Neural progenitor cell (in vitro differentiated cells): ENCODE measurements at places on chromosomes 5 and 9.
A peak's percentile ranks its signal among the peaks of the same experiment; 100 is the strongest.

DNA sequence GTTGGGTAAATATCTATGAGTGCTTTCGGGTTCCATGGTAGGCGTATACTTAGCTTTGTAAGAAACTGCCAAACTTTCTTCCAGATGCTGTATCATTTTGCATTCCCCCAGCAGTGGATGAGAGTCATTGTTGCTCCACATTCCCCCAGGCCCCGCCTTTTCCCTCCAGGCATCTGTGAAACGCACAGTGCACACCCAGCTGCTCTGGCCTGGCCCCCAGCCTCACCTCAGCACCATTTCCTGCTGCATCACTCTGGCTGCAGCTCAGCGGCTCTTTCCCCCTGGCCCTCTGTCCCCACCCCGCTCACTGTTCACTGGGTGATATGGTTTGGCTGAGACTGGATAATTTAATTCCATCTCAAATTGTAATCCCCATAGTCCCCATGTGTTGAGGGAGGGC is 76.6 kb upstream of the SPTLC1 start:
- H3K27me3 ChIP-seq = no peaks in the 10 kb centered on the region
- no peaks in the 10 kb centered on the region for H3K36me3 ChIP-seq
- DNase-seq = no peak
- peaks cover 5% of the 10 kb centered on the region for H3K4me1 ChIP-seq
- H3K4me3 ChIP-seq = no peak overlapping the region

GRCh38 chr5:926417-927171 is 33.9 kb downstream of the TRIP13 start:
- peak overlapping the region; percentile 45 for H3K4me3 ChIP-seq
- H3K27me3 ChIP-seq = peaks cover 47% of the 10 kb centered on the region
- peak; percentile 76 for DNase-seq
- H3K4me1 ChIP-seq = peaks cover 8% of the 10 kb centered on the region

DNA sequence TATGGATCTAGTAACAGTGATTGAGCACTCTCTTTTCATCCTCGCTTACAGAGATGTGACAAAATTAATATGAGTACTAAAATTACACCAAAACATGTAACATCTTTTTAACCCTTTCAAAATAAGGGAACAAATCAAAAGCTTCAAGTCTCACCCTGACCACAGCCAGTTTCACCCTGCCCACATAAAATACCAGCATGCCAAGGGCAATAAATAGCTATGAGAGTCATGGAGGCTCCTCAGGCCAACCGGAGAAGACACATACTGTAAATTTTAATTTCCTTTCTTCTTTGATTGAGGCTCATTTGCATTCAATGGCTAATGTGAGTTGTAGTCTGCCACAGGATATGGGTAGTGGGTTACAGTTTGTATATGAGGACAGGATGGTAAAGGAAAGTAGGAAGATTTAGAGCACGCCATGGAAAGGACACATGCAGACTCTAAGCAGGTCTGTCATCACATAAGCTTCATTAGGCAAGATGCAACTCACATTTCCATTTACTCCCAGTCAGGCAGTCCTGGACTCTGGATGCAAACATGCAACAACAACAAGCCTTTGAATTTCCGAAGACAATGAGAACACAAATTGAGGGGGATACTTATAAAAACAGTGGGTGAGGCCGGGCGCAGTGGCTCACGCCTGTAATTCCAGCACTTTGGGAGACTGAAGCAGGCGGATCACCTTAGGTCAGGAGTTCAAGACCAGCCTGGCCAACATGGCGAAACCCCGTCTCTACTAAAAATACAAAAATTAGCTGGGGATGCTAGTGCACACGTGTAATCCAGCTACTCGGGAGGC is 11.3 kb downstream of the IL4 start:
- H3K4me3 ChIP-seq = no peak overlapping the region
- DNase-seq = no peak
- no peaks in the 10 kb centered on the region for H3K36me3 ChIP-seq
- no peaks in the 10 kb centered on the region for H3K4me1 ChIP-seq

- H3K4me1 ChIP-seq = peaks cover 3% of the 10 kb centered on the region
- H3K27me3 ChIP-seq = no peaks in the 10 kb centered on the region
- no peak overlapping the region for H3K4me3 ChIP-seq
- H3K36me3 ChIP-seq = peaks cover 19% of the 10 kb centered on the region
- no peak overlapping the region for H3K27ac ChIP-seq
Measured at GRCh38 chr9:123067136-123067535, 33.7 kb downstream of the GPR21 start.

DNA sequence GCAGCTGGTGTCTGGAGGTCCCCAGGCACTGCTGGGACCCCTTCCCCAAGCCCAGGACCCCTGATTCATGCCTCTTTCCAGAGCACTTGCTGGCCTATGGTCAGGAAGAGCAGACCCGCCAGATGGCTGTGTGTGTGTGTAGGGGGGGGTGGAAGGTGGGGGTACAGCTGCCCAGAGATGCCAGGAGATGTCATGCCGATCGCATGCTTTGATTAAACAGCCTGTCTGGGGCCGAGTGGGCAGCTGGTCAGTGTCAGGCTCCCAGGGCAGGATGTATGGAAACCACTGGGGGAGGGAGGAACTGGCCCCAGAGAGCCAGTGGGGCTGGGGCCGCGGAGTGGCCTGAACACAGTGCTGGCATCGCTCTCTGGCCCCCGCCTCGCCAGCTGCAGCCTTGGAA is 23.7 kb downstream of the RXRA start:
- H3K27ac ChIP-seq = no peak overlapping the region
- H3K4me1 ChIP-seq = peaks cover 14% of the 10 kb centered on the region
- H3K27me3 ChIP-seq = no peaks in the 10 kb centered on the region
- no peak for DNase-seq
- no peaks in the 10 kb centered on the region for H3K36me3 ChIP-seq

- H3K27ac ChIP-seq = no peak overlapping the region
- no peak overlapping the region for H3K4me3 ChIP-seq
- H3K27me3 ChIP-seq = no peaks in the 10 kb centered on the region
- H3K36me3 ChIP-seq = no peaks in the 10 kb centered on the region
- DNase-seq = no peak
Measured at GRCh38 chr5:157282150-157282549, 16.2 kb downstream of the CYFIP2 start.

- no peaks in the 10 kb centered on the region for H3K36me3 ChIP-seq
- DNase-seq = peak; percentile 76
- peak overlapping the region; percentile 34 for H3K27ac ChIP-seq
- peaks cover 20% of the 10 kb centered on the region for H3K4me1 ChIP-seq
- H3K4me3 ChIP-seq = no peak overlapping the region
Measured at GRCh38 chr9:36163049-36163785, 6.0 kb upstream of the CCIN start.

DNA sequence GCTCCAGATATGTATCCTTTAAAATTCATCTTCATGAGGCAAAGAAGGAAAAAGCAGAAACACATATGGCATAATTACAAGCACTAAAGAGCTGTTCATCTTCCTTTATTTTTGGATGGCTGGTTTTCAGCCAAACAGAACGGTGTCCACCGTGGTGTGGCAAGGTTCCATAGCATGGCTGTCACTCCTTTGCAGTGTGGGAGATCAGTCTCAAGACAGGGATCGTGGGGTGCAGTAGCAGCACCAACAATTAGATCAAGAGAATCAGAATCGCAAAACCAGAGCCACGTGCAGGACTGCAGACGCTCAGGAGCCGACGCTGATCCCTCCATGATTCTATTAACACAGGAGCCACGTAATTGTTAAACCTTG is 79.5 kb downstream of the SEMA4D start:
- no peaks in the 10 kb centered on the region for H3K27me3 ChIP-seq
- no peak overlapping the region for H3K4me3 ChIP-seq
- no peak overlapping the region for H3K27ac ChIP-seq
- DNase-seq = no peak
- no peaks in the 10 kb centered on the region for H3K36me3 ChIP-seq
- H3K4me1 ChIP-seq = peaks cover 5% of the 10 kb centered on the region

DNA sequence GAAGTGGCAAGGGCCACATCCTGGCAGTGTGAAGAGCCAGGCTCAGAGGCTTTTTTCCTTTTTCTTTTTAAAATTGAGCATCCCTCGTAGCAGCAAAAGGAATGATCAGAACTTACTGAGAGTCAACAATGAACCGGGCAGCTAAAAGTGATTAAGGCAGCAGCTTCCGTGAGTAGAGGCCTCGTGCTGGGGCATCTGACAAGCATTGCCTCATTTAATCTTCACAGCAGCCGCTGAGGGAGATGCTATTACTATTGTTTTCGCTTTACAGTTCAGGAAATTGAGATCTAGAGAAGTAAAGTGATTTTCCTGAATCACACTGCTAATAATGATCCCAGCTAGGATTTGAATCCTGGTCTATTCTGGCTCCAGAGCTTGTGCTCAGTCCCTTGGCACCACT is 30.7 kb upstream of the PTGS1 start:
- no peak for DNase-seq
- no peaks in the 10 kb centered on the region for H3K36me3 ChIP-seq
- H3K4me3 ChIP-seq = no peak overlapping the region
- H3K4me1 ChIP-seq = peaks cover 29% of the 10 kb centered on the region
- peaks cover 9% of the 10 kb centered on the region for H3K27me3 ChIP-seq

GRCh38 chr5:74938250-74938933 is 72.2 kb upstream of the FAM169A start:
- H3K27ac ChIP-seq = no peak overlapping the region
- H3K27me3 ChIP-seq = no peaks in the 10 kb centered on the region

DNA sequence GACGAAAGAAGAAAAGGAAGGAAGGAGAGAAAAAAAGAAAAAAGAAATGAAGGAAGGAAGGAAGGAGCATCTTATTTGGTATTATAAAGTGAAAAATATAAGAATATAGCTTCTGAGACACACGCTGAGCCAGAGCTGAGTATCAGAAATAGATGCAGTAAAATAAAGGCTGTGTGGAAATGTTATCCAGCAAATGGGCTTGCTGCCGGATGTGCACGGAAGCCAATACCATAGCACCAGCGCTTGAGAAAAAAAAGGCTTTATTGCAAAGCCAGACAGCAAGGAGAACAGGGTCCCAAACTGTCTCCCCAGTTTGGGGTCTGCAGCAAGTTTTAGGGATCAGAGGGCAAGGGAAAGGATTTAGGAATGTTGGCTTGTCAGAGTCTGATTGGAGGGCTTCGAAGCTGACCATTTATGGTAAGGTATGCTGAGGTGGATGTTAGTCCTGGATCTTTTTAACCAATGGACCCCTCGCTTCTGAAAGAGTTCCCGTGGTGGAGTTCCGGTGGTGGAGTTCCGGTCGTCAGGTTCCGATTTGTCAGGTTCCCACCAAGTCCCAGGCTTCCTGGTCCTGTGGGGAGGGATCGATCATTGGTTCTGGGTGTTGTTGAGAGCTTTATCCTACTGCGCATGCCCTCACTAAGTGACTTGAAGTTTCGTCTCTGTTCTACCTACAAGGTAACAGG is 70.4 kb downstream of the SFXN1 start:
- H3K4me3 ChIP-seq = peak overlapping the region; percentile 26
- no peaks in the 10 kb centered on the region for H3K27me3 ChIP-seq
- peak overlapping the region; percentile 87 for H3K27ac ChIP-seq
- H3K4me1 ChIP-seq = peaks cover 24% of the 10 kb centered on the region
- H3K36me3 ChIP-seq = no peaks in the 10 kb centered on the region

GRCh38 chr9:4857163-4857810 is 64.5 kb downstream of the RCL1 start:
- DNase-seq = no peak
- no peak overlapping the region for H3K4me3 ChIP-seq
- no peaks in the 10 kb centered on the region for H3K27me3 ChIP-seq
- H3K4me1 ChIP-seq = no peaks in the 10 kb centered on the region
- no peak overlapping the region for H3K27ac ChIP-seq

GRCh38 chr5:107672211-107673038 is 1.7 kb upstream of the EFNA5 start:
- H3K36me3 ChIP-seq = peaks cover 7% of the 10 kb centered on the region
- H3K4me3 ChIP-seq = peak overlapping the region; percentile 97
- H3K4me1 ChIP-seq = peaks cover 27% of the 10 kb centered on the region
- DNase-seq = peak; percentile 97

- H3K27ac ChIP-seq = no peak overlapping the region
- no peaks in the 10 kb centered on the region for H3K4me1 ChIP-seq
- H3K4me3 ChIP-seq = no peak overlapping the region
- H3K36me3 ChIP-seq = no peaks in the 10 kb centered on the region
- no peaks in the 10 kb centered on the region for H3K27me3 ChIP-seq
Measured at GRCh38 chr9:89536600-89536999, 38.7 kb upstream of the SEMA4D start.

DNA sequence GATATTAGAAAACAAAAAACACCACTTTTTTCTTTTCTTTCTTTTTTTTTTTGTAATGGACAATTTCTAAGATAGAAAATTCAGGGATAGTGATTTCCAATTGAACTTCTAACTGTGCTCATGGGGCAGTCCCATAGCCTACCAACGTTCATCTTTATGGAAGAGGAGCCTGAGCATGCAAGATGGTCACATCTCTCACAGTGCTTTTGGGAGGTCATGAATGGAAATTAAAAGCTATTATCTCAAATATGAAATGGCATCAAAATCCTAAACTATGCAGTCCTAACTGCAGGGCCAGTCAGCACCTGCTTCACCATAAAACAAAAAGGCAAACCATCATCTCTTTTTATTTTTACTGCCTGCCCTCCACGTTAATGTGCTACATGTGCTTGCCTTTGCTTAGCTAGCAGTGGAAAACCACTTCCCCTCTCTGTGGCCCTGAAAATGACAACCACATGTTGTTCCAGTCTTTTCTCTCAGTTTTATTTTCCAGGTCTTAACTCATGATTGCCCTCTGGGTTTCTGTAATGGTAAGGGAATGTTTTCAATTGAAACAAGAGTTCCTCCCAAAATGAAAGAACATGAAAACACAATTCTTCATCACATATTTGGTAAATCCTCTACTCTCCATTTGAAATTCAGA is 16.7 kb downstream of the IFNB1 start:
- no peaks in the 10 kb centered on the region for H3K36me3 ChIP-seq
- no peak overlapping the region for H3K4me3 ChIP-seq
- DNase-seq = no peak

- peaks cover 20% of the 10 kb centered on the region for H3K4me1 ChIP-seq
- no peak overlapping the region for H3K4me3 ChIP-seq
- peak; percentile 22 for DNase-seq
- H3K36me3 ChIP-seq = no peaks in the 10 kb centered on the region
Measured at GRCh38 chr5:72005671-72006070, 101.6 kb upstream of the MAP1B start.

- no peaks in the 10 kb centered on the region for H3K36me3 ChIP-seq
- H3K4me3 ChIP-seq = no peak overlapping the region
- DNase-seq = peak; percentile 10
- no peaks in the 10 kb centered on the region for H3K27me3 ChIP-seq
- no peak overlapping the region for H3K27ac ChIP-seq
Measured at GRCh38 chr5:157718519-157718918, 12.7 kb upstream of the THG1L start.

- DNase-seq = no peak
- no peaks in the 10 kb centered on the region for H3K27me3 ChIP-seq
- H3K4me1 ChIP-seq = no peaks in the 10 kb centered on the region
- no peaks in the 10 kb centered on the region for H3K36me3 ChIP-seq
- H3K27ac ChIP-seq = no peak overlapping the region
- H3K4me3 ChIP-seq = no peak overlapping the region
Measured at GRCh38 chr5:61966997-61967396, 339.0 kb upstream of the KIF2A start.

DNA sequence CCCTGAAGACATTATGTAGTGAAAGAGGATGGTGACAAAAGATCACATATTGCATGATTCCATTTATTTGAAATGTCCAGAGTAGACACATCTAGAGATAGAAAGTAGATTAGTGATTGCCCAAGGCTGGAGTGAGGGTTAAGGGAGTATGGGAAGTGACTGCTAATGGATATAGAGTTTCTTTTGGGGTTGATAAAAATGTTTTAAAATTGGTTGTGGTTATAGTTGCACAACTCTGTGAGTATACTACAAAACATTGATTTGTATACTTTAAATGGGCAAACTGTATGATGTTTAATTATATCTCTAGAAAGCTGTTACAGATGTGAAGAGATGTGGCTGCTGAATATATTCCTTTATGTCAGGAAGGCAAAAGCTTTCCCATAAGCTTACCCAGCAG is 202.8 kb downstream of the CCDC171 start:
- H3K27ac ChIP-seq = no peak overlapping the region
- no peak overlapping the region for H3K4me3 ChIP-seq
- no peaks in the 10 kb centered on the region for H3K27me3 ChIP-seq
